Activated CD4-positive, alpha-beta memory T cell treated with anti-CD3 and anti-CD28 coated beads for 36 hours (primary cell): ENCODE measurements at places on chromosomes 11 and 22.
A peak's percentile ranks its signal among the peaks of the same experiment; 100 is the strongest.

GRCh38 chr11:117876341-117877119 lies at the start of gene FXYD6:
Gene FXYD6 (minus strand): TSS chr11:117876658. CDS start chr11:117842776, 33,882 bp downstream.
- H3K36me3 ChIP-seq, result no peaks in the 10 kb centered on the region
- peak within 1 kb of the TSS; percentile 73 for H3K4me3 ChIP-seq
- DNase-seq, result peak; percentile 16
- H3K27me3 ChIP-seq, result peaks cover 49% of the 10 kb centered on the region
- no peak within 1 kb of the TSS for H3K27ac ChIP-seq

- H3K4me3 ChIP-seq, result no peak overlapping the region
- H3K36me3 ChIP-seq, result no peaks in the 10 kb centered on the region
- no peaks in the 10 kb centered on the region for H3K4me1 ChIP-seq
Measured at GRCh38 chr11:86403458-86403857, 28.8 kb downstream of the CCDC81 start.

- DNase-seq, result no peak
- H3K36me3 ChIP-seq, result no peaks in the 10 kb centered on the region
- H3K4me3 ChIP-seq, result no peak overlapping the region
- H3K27me3 ChIP-seq, result no peaks in the 10 kb centered on the region
Measured at GRCh38 chr11:111561791-111562325, 21.3 kb downstream of the LAYN start.

- H3K4me1 ChIP-seq, result no peaks in the 10 kb centered on the region
- H3K27me3 ChIP-seq, result no peaks in the 10 kb centered on the region
- DNase-seq, result no peak
Measured at GRCh38 chr22:47460861-47461260, 698.4 kb downstream of the TBC1D22A start.

DNA sequence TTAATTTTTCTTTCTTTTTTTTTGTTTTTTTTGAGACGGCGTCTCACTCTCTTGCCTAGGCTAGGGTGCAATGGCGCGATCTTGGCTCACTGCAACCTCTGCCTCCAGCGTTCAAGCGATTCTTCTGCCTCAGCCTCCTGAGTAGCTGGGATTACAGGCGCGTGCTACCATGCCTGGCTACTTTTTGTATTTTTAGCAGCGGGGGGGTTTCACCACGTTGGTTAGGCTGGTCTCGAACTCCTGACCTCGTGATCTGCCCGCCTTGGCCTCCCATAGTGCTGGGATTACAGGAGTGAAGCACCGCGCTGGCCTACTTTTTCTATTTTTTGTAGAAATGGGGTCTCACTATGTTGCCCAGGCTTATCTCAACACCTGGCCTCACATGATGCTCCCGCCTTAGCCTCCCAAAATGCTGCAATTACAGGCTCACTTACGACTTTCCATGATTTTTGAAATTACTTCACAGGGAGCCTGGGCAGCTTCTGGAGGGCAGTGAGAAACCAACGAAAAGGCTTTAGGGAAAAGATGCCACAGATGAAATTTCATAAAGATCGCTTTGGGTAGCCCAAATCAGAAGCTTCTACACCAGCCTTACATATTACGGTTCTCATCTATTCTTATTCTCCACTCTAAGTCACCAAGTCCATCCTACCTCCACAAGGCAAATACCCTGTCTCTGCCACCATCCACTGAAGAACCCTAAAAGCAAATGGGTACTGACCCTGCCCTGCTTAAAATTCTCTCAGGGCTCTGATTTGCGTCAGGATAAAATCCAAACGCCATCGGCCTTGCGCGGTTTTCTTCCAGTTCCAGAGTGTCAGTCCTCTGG lies 866 bp upstream of the RRM1 start:
- peak overlapping the region; percentile 95 for H3K4me3 ChIP-seq
- no peaks in the 10 kb centered on the region for H3K27me3 ChIP-seq
- H3K27ac ChIP-seq, result peak overlapping the region; percentile 92
- H3K4me1 ChIP-seq, result peaks cover 71% of the 10 kb centered on the region

DNA sequence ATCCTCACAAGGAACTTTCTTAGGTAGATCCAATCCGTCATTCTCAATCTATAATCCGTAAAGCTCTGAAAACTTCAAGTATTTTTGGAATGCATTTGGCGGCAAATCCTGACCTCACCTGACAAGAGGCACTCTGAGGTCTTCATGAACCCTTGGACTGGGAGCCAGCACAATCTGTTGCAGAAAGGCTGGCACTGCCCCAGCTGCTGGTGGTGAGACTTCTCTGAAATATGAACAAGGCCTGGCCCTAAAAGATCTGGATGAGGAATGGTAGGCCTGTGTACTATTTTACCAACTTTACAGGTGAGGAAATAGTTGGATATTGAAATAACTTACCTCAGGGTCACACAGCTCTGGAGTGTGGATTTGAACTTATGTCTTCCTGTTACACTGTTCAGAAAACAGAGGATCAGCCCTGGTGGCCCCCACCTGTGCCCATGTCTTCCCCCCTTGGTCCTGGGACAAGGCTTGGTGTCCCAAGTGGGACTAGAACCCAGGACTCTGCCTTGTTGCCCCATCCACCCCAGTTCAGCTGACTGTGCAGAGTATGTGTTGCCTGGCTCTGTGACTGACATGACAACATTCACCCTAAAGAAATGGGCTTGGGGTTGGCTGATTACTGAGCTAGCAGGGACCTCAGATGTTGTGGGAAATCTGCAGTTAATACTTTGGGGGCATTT lies 471.4 kb downstream of the MN1 start:
- H3K4me3 ChIP-seq, result no peak overlapping the region
- no peak overlapping the region for H3K27ac ChIP-seq
- no peaks in the 10 kb centered on the region for H3K4me1 ChIP-seq
- H3K36me3 ChIP-seq, result no peaks in the 10 kb centered on the region
- peaks cover 20% of the 10 kb centered on the region for H3K27me3 ChIP-seq
- no peak for DNase-seq

DNA sequence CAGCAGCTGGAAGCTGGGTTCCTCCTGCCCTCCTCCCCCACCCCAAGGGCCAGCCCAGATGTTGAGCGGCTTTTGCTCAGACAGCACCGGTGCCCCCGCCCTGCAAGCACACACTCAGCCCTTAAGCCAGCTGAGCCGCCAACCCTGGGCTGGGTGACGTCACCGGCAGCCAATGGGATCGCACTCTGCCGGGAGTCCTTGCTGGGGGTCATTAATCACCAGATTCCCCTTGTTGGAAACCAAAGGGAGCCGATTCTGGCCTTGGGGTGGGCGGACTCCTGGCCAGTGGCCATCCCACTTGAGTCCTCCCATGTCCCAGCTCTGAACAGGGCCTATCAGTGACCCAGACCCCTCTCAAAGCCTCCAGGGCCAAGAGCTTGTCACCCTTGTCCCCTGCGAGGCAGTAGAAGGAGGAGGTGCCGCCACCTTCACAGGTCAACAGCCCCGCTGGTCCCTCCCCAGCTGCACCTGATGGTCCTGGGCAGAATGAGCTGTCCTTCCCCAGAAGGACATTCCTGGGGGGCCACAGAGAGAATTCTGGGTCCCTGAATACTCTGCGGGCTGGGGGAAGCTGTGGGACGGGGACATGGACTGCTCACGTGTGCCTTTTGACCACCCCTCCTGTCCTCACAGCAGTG lies 7.4 kb downstream of the DUSP8 start:
- H3K27ac ChIP-seq, result no peak overlapping the region
- H3K36me3 ChIP-seq, result no peaks in the 10 kb centered on the region
- H3K4me3 ChIP-seq, result no peak overlapping the region
- peaks cover 6% of the 10 kb centered on the region for H3K4me1 ChIP-seq

DNA sequence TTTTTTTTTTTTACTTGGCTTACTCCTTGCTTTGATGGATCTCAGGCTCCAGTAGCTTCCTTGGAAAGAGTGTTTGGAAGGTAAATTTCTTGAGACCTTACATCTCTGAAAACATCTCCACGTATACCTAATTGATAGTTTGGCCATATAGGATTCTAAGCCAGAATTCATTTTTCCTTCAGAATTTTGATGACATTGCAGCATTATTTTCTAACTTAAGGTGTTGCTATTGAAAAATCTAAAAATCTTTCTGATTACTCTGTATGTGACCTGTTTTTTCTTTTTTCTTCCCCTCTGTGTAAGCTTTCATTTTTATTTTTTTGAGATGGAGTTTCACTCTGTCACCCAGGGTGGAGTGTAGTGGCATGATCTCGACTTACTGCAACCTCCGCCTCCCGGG lies 23.1 kb upstream of the SPTBN2 start:
- H3K4me1 ChIP-seq, result peaks cover 3% of the 10 kb centered on the region
- H3K27ac ChIP-seq, result no peak overlapping the region
- no peak for DNase-seq
- H3K27me3 ChIP-seq, result no peaks in the 10 kb centered on the region
- H3K4me3 ChIP-seq, result no peak overlapping the region
- H3K36me3 ChIP-seq, result no peaks in the 10 kb centered on the region

- H3K27me3 ChIP-seq, result peaks cover 35% of the 10 kb centered on the region
- H3K4me3 ChIP-seq, result no peak within 1 kb of the TSS
- H3K36me3 ChIP-seq, result no peaks in the 10 kb centered on the region
- peaks cover 6% of the 10 kb centered on the region for H3K4me1 ChIP-seq
- DNase-seq, result no peak
- no peak within 1 kb of the TSS for H3K27ac ChIP-seq
Measured at GRCh38 chr11:74466916-74467885, at the start of gene KCNE3. Gene KCNE3 (minus strand): TSS chr11:74467549. CDS start chr11:74457563, 9,986 bp downstream.

- no peak overlapping the region for H3K27ac ChIP-seq
- peaks cover 5% of the 10 kb centered on the region for H3K27me3 ChIP-seq
- H3K36me3 ChIP-seq, result peaks cover 2% of the 10 kb centered on the region
- no peak for DNase-seq
- peaks cover 4% of the 10 kb centered on the region for H3K4me1 ChIP-seq
Measured at GRCh38 chr11:69180226-69180625, 24.5 kb downstream of the SMIM38 start.

GRCh38 chr11:114202011-114202609 lies 94.1 kb upstream of the NNMT start:
- H3K27ac ChIP-seq, result no peak overlapping the region
- no peak overlapping the region for H3K4me3 ChIP-seq
- no peak for DNase-seq
- H3K36me3 ChIP-seq, result no peaks in the 10 kb centered on the region

- H3K36me3 ChIP-seq, result peaks cover 6% of the 10 kb centered on the region
- H3K27ac ChIP-seq, result no peak overlapping the region
- no peaks in the 10 kb centered on the region for H3K27me3 ChIP-seq
- DNase-seq, result no peak
Measured at GRCh38 chr11:119087123-119087522, 2.4 kb downstream of the HMBS start.

GRCh38 chr11:43404406-43404805 lies 45.7 kb downstream of the TTC17 start:
- no peak for DNase-seq
- no peak overlapping the region for H3K27ac ChIP-seq
- H3K27me3 ChIP-seq, result no peaks in the 10 kb centered on the region
- H3K4me1 ChIP-seq, result peaks cover 15% of the 10 kb centered on the region
- H3K4me3 ChIP-seq, result no peak overlapping the region

DNA sequence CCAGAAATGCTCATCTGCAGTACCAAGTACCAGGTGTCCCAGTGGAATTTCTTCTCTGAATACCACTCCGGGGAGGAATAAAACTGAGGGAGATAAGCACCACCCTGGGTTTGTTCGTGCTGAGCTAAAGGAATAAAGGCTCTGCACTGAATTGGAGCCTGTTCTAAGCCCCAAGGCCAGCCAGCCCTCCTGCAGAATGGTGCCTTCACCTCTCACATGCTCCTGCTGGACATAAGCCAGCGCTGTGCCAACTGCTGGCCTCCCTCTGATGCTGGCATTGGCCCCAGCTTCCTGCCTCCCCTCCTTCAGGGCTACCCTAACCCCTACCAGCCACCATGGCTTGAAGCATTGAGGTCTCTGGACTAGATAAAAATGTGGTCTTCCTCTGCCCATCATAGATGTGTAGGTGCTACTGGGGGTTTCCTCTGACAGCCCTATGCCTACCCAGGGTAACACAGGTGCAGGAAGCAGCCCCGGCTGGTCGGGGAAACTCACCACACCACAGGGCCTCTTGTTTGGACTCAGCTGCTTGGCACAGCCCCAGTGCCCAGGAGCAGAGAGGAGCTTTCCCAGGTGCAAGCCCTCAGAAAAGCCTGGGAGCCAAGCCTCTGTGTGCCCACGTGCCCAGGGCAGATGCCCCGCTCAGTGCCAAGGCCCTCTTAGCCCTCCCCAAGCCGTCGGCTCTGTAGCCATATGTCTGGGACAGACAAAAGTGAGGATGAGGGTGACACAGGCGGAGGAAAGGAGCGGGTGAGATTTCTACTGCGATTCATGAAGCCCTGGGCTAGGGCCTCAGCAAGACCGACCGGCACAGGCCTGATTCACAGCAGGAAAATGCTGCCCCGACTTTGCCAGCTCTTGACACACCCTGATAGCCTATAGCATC lies 34.1 kb upstream of the JAM3 start:
- H3K27me3 ChIP-seq, result no peaks in the 10 kb centered on the region
- H3K36me3 ChIP-seq, result peaks cover 2% of the 10 kb centered on the region
- H3K4me1 ChIP-seq, result peaks cover 46% of the 10 kb centered on the region
- H3K4me3 ChIP-seq, result no peak overlapping the region

GRCh38 chr11:202490-202889 lies 4.7 kb downstream of the BET1L start:
- peak overlapping the region; percentile 89 for H3K27ac ChIP-seq
- no peaks in the 10 kb centered on the region for H3K27me3 ChIP-seq
- H3K36me3 ChIP-seq, result peaks cover 17% of the 10 kb centered on the region
- peak overlapping the region; percentile 44 for H3K4me3 ChIP-seq

- H3K4me3 ChIP-seq, result no peak overlapping the region
- peaks cover 15% of the 10 kb centered on the region for H3K4me1 ChIP-seq
- DNase-seq, result no peak
- H3K27ac ChIP-seq, result no peak overlapping the region
- H3K27me3 ChIP-seq, result no peaks in the 10 kb centered on the region
Measured at GRCh38 chr11:110314366-110315095, 18.1 kb upstream of the RDX start.

DNA sequence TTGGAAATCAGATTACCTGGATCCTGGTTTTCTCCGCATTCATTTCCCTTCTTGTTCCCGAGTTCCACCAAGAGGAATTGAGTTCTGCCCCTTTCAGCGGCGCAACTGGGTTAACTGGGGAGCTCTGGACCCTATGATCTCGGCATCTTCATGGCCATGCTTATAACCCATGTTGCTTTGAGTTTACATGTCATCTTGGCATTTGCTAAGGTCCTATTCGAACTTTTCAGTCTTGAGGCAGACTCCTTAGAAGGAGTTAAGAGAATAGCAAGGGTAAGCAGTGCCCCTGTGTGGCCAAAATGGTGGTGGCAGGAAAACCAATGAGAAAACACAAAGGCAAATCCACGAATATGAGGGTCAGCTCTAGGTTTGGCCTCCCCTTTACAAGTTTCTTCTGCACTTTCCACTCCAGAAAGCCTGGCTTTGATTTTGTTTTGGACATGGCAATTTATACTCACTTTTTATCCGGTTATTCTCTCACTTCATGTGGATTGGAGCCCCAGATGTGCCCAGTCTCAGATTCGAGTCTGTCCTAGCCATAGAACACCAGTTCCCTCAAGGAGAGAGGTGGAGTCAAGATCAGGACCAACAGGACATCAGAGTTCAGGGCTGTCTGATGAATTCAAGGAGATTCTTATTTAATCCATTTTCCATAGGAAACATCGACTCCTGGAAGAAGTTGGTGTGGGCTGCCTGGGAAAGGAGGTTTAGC lies 55.3 kb upstream of the FBXO3 start:
- peaks cover 45% of the 10 kb centered on the region for H3K27me3 ChIP-seq
- peak; percentile 77 for DNase-seq
